CD4-positive, alpha-beta T cell (primary cell): ENCODE measurements at places on chromosomes 4 and X. TPM values are rescaled to one million over a fixed set of nuclear protein-coding genes. Genes with fewer than 3 reads are reported as not detected.

The OTC gene
- not detected for total RNA-seq

The GSTCD gene
- 5.2 TPM for total RNA-seq

The KDM6A gene
- total RNA-seq = 59.6 TPM

The HPSE gene
- 1.5 TPM for total RNA-seq

The CFAP47 gene
- not detected for total RNA-seq
